ENCODE measurements at places on chromosomes 4 and X. TPM values are rescaled to one million over a fixed set of nuclear protein-coding genes. Genes with fewer than 3 reads are reported as not detected.

The KCNE5 gene
- total RNA-seq, result not detected

The NAA11 gene
- total RNA-seq, result not detected

The NAP1L2 gene
- total RNA-seq, result 2.1 TPM

DNA sequence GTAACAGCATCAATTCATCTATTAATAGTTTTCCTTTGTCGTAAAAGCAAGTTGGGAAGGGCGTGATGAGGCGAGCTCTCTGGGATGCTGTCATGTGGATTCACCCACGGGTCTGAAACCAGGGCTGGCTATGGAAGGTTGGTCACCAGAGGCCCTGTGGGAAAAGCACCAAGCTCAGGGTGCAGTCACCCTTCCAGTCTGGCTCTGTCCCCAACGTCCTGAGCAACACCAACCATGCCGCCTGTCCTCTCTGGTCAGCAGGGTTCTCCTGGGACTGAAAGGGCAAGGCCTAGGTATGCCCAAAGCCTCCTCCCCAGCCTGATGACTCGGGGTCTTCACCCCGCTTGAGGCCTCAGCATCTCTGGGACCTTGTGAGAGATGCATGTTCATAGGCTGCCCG is 97.2 kb upstream of the MSX1 start:
- DNase-seq, result no peak

DNA sequence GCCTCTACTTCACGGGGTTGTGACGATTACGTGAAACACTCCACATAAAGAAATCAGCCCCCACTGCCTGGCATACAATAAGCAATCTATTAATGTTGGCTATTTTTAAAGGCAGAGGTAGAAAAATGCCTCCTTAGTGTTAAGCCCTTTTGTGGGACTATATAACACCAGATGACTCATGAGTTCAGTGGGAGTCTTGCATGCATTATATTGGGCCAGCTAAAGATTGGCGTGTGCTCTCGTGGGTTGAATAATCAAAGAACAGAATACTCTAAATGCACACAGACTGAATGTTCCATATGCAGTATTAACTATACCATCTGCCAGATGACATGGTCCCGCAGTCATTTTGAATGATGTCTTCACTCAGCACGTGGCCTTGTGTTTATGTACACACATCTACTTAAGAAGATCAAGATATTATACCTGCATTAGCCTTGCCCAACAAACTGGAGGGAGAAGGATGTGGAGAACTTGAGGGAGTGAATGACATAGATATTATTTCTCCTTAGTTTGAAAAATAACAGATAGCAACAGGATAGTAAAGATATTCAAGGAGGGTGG is 85.0 kb upstream of the MYOZ2 start:
- no peak for DNase-seq

- no peak for DNase-seq
Measured at GRCh38 chr4:112751447-112751846, 114.5 kb downstream of the LARP7 start.
